ENCODE measurements at places on chromosomes 12 and 14.

DNA sequence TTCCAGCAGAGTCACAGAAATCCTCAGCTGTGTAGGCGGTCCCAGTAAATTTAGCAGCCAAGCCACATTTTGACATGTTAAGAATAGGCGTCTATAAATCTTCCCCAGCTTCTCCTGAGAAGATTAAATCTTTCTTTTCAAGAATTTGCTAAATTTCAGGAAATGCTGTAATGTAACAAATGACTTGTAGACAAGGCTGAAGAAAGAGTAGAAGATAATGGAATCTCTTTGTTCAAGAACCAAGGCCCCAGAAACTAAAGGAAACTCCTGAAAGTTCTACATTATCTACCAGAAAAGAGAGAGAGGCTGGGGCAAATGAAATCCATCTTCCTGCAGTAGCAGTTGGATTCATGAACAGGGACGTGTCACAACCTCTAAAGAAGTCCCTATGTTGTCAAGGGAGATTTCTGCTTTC is 760.3 kb downstream of the NOVA1 start:
- no peak for DNase-seq

DNA sequence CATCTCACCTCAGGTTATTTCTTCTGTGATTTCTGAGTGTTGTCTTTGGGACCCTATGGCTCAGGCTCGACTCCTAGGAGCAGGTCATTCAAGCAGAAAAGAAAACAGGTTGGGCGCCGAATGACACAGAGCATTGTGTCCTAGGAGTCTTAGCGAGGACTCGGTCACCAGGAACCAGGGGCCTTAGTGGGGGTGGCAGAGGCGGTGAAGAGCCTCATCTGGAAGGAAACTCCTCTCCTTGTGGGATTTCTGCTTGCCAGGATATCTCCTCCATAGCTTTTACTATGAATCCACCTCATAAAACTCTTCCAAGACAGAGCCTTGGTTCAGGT is 630 bp downstream of the PLEKHH1 start:
- DNase-seq, result no peak

GRCh38 chr14:75547552-75548250 is 25.4 kb downstream of the BATF start:
- no peak for DNase-seq

- DNase-seq, result no peak
Observed at GRCh38 chr12:1795221-1795784, 25.1 kb upstream of the LRTM2 start.

GRCh38 chr14:22689199-22689598 is 45.0 kb upstream of the OR6J1 start:
- no peak for DNase-seq

DNA sequence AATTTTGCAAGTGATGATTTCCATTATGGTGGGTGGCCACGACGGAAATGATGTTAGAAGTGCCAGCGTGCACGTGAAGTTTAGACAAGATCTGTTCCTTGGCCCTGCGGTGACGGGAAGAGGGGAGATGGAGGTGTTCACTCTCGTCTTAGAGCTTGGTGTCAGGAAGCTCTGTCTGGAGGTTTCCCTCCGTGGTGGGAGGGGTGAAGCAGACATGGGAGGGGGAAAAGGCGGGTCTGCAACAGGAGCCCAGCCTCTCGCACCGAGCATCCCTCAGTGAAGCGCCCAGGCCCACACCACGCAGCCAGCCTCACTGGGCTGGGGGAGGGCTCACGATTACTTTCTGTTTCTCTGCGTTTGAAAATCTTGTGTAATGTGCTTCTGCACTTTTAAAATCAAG is 26.3 kb downstream of the EML1 start:
- DNase-seq, result no peak

- DNase-seq, result no peak
Observed at GRCh38 chr12:3355378-3355900, 135.6 kb upstream of the PRMT8 start.

DNA sequence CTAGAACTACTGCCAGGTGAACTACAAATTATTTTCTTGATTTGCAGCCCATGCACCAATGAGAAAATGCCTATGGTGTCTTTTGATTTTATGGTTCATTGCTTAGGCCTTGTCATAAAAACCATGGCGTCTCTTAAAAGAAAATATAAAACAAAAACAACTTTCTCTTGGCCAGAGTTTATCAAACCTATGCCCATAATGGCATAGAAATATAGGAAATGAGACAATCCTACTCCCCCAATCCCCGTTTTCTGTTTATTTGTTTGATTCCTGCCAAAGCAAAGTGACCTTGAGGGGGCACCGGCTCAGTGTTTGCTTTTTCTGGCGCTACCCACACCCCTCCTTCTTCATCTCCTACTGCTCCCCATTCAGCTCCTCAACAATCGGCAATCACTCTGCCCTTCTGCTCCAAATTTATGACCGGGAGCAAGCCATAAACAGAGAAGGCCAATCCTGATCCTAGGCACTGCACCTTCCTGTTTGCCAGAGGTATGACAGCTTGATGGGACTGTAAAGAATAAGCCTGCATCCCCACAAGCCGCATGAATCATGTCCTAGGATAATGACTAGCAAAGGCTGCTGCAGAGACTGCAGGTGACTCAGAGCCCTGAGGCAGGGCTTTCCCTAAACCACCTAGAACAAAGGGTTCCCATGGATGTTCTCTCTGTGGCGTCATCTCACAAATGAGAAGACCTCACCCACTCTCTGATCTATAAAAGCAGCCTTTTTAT is 874.9 kb downstream of the NRXN3 start:
- DNase-seq, result no peak

GRCh38 chr14:72563676-72564075 is 330.2 kb downstream of the DPF3 start:
- no peak for DNase-seq

GRCh38 chr14:81033698-81034240 is 78.3 kb downstream of the TSHR start:
- DNase-seq, result no peak

DNA sequence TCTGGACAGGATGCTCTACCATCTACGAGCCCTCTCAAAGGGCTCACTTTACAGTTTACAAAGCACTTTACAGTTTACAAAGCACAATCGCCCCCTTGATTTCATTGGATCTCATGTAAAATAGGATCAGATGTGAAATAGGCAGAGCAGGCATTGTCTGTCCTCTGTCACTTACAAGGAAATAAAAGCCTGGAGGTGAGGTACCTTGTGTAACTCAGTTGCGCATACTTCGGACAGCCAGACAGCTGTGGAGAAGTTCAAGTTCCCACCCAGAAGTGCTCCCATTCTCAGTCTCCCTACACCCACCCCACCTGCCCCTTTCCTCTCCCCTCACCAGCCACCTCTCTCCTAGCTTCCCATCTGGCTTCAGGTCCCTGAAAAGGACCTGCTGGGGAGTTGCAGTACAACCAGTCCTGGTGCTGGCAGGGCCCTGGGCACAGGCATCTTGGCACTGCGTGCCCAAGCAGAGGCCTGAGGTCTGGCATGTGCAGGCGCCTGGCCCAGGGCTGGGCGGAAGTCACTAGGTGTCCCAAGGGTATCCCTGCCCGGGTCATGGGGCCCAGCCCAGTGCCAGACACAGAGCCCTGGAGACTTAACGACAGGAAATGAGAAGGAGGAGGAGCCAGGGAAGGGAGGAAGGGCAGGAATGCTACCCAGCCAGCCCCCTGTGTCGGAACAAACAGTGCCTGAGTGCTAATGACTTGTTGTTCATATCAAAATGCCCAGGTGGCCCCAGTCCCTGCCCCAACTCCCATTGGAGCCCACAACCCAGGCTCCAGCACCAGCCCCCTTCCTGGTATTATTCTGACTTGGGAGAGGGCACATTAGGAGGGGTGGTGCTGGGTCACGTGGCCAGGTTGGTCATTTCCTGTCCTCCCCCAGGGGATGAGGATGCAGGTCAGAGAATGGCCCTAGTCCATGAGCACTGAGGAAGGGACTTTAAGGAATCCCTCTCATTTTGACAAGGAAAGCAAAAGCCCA is 5.4 kb downstream of the RAPGEF3 start:
- no peak for DNase-seq

DNA sequence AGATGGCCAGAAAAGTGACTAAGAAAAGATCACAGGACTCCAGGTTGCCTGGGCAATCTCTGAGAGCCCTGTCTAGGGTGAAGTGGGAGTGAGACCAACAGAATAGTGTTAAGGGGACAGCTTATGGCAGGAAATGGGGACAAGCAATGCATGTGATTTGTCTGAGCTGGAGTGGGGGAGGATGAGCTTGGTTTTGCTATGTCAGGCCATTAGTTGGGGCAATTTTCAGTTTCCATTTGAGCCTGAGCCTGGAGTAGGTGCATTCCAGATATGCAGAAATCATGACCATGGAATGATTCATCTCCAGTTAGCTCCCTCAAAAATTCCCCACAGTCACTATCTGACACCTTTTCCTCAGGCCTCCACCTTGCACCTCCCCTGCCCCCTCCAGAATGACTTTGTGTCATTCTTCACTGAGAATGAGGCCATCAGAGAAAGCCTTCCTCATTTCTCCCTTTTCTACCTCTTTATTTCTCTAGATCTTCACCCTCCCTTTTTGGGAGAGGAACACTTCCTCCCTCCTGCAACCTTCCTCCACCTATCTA is 150.9 kb upstream of the PLEKHG7 start:
- DNase-seq, result no peak

GRCh38 chr14:24411443-24412389 is 12.9 kb downstream of the NYNRIN start:
- no peak for DNase-seq

GRCh38 chr12:3771853-3772252 is 18.9 kb upstream of the CRACR2A start:
- no peak for DNase-seq

GRCh38 chr14:96233661-96234060 is 22.3 kb upstream of the BDKRB1 start:
- no peak for DNase-seq

Measured in naive B cell (primary cell).